ENCODE measurements at places on chromosomes 11 and 22.

DNA sequence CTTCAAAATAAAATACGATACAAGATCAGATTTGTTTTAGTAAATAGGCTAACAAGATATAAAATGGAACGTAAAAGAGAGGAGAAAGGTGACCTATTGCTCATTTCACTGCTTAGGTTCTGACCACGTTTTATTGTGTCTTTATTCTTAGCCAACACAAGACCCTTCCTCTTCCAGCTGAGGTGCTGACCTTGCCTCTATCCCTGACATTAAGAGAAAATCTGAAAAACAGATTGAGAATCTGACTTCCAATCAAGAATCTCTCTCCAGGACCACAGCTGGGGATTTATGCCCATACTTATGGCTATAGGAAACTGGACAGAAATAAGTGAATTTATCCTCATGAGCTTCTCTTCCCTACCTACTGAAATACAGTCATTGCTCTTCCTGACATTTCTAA lies at the start of gene OR10A5:
Gene OR10A5, plus strand, starts transcription at position 301 of the 400 bp plus-strand sequence. Its CDS starts 0 bp downstream, at position 301.
- no peak for DNase-seq

GRCh38 chr22:31610611-31611010 lies 51.4 kb downstream of the PISD start:
- no peak for DNase-seq

- no peak for DNase-seq
Measured at GRCh38 chr11:132463295-132464002, 1068.9 kb downstream of the OPCML start.

DNA sequence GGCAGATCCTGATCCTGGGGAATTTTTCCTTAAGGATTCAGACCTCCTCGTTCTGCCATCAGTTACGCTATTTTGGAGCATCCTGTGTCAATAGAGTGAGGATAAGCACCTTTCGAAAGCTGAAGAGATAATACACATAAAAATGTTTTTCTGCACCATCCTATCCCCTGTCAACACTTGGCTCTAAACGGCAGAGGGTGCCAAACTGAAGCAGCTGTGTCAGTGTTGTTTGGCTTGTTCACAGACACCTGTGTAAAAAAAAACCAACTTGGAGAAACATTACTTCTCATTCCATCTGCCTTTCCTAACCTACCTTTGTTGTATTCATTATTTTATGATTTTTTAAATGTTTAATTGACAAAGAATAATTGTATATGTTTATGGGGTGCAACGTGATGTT lies 417.0 kb upstream of the DDI1 start:
- no peak for DNase-seq

GRCh38 chr11:105592035-105592434 lies 17.8 kb upstream of the GRIA4 start:
- DNase-seq: no peak

DNA sequence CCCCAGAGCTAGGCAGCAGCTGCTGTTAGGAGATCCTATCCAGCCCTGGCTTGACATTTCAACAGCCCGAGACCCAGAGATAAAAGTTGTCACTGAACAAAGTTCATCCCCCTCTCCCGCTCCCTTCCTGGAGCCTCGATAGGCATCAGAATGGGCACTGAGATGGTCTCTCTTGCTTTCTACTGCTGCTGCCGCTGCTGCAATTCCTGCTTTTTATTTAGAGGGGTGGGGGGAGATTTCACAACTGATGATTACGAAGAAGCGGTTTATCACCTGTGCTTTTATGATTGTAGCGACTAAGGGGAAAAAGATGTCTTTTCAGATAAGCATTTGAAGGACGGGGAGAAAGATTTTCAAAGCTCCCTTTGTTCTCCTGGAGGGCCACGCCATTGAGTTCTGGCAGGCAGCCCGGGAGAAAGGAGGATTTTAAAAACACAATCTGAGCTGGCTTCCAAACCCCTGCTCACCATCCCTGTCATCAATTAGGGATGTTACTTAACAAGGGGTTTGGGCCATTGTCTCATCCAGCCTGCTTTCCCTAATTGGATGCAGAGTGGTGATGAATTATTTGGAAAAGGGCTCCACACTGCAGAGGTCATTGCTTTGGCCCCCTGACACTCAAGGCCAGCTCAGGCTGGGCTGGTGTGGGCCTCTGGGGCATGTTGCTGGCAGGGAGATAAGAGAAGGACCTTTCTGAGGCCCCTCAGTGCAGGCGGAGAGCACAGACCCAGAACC lies 344.7 kb downstream of the BUD13 start:
- no peak for DNase-seq

- no peak for DNase-seq
Measured at GRCh38 chr11:34299284-34299972, 58.4 kb downstream of the ABTB2 start.

- DNase-seq: no peak
Measured at GRCh38 chr11:70545610-70545912, 147.2 kb downstream of the CTTN start.

DNA sequence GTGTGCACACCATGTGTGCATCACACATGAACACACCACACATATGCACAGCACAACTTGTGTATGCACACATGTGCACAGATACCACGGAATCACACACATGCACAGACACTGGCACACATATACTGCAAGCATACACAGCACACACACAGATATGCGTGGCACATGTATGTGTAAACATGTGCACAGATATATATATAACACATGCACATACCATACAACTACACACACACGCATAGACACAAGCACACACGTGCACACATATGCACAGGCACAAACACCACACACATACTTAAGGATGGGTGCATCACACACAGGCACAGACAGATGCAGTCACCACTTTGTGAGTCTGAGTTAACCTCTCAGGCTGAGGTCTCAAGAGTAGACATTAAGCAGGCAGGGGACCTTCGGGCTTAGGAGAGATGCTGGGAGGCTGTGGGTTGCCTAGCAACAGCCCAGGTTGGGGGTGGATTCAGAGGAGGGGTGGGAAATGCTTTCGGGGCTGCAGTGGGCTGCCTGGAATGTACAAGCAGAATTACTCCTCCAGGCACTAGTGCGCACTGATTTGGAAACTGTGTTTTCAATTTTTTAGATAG lies 82.9 kb downstream of the MYO18B start:
- no peak for DNase-seq

DNA sequence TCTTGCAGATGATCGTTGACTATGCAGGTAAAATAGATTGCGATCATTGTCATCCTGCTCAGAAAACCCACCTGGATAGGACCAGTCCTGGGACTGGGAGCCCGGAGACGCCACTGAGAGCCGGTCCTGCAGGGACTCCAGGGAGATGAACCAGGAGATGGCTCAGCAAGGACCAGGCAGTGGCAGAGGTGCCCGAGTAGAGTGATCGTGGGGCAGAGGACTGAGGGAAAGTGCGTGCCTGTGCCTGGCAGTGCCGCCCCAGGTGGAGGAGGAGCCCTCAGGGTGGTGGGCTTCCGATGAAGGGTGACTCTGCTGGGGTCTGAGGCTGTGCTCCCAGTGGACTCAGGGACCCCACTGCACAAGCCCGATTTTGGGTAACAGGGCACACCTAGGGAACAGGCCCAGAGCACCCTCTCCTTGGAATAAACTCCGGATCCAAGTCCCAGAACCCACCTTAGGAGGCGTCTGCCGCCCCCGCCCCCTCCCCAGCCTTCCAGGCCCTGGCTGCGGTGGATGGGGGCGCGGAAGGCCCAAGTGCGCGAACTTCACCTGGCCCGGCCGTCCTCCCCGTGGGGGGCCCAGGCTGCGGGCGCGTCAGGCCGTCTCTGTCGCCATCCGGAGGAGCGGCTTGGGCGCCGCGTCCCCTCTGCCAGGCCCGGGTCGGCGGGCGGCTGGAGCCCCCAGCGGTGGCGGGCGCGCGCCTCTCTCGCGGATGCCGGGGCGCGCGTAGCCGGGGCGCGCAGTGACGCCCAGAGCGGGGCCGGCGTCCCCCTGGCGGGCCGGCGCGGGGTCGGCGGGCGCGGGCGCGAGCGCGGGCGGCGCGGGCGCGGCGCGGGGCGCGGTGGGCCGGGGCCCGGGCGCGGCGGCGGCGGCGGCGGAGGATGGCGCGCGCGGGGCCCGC lies 1338.8 kb downstream of the BRD1 start:
- DNase-seq: no peak

GRCh38 chr11:120273432-120273831 lies 33.5 kb downstream of the POU2F3 start:
- DNase-seq: no peak

DNA sequence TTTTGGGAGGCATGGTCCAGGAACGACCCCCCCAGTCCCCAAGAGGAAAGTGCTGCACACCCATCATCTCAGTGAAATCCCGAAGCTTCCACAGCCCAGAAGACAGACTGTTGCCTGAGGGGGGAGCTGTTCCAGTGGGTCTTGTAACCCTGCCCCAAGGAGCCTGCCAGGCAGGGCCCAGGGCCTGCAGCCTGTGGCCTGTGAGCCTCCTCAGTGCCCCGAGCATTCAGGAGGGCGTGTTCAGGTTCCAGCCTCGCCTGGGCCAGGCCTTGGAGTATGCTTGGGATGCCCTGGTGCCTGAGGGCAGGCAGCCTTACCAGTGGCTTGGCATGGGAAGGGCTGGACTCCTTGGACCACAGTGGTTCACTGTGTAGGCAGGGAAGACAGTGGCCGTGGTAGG lies 18.0 kb upstream of the CABP2 start:
- DNase-seq: no peak

DNA sequence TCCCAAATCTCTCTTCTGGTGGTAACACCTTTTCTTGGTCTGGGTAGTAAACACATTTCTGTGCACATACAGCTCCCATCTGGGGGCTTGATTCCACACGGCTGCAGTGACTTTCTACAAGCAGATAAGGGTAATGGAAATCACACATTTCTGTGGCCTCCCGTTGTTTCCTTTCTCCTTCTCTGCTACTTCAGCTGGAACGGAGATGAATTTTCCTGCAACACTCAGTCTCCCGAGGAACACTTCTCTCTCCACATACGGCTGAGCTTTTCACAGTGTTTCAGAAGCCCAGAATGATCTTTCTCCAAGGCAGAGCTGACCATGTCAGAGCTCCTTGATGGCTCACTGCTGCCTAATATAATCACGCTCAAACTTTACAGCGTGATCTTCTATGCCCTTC lies 364.3 kb upstream of the NARS2 start:
- no peak for DNase-seq

DNA sequence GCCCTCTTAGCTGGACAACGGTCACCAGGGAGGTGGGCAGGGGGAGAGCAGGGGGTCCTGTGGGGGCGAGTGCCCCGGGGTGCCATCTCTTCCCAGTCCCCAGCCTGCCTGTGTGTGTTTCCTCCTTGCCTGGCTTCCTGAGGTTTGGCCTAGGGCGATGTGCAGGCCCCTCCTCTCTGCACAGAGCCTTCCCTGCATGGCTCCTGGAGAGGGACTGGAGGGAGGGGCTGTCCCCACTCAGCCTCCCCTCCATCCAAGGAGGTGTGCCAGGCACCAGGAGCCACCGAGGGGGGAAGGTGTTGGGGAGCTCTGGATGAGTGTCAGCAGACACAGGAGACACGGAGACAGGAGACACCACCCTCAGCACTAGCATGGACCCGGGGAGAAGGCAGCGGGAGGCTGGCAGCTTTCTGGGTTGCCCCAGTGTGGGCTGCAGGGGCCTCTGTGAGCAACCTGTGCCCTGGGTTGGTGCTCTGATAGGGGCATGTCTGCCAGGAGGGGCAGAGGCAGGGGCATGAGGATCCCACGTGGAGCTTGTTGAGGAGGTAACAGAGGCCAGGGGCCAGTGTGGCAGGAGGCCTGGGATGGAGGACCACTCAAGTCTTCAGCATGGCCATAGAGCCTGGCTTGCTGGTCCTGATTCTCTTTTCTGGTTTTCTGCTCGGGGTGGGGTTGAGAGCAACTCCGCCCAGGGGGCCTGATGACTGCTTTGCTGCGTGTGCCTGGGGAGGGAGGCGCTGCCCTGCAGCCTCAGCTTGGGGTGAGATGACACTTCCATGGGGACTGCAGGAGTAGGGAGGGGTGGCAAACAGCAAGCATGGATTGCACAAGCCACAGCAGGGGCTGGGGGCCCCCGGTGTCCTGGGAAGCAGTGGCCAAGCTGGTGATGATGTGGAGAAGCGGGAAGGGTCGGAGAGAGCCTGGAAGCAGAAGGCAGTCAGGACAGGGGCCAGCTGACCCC lies 78.8 kb downstream of the ST3GAL4 start:
- DNase-seq: no peak

- no peak for DNase-seq
Measured at GRCh38 chr11:64026575-64027205, 9.0 kb upstream of the FLRT1 start.

- no peak for DNase-seq
Measured at GRCh38 chr11:123451183-123451781, 21.2 kb downstream of the GRAMD1B start.

GRCh38 chr11:124172101-124172500 lies 11.0 kb upstream of the OR10D3 start:
- no peak for DNase-seq

- DNase-seq: no peak
Measured at GRCh38 chr11:84322211-84322610, 1036.0 kb upstream of the CCDC90B start.

DNA sequence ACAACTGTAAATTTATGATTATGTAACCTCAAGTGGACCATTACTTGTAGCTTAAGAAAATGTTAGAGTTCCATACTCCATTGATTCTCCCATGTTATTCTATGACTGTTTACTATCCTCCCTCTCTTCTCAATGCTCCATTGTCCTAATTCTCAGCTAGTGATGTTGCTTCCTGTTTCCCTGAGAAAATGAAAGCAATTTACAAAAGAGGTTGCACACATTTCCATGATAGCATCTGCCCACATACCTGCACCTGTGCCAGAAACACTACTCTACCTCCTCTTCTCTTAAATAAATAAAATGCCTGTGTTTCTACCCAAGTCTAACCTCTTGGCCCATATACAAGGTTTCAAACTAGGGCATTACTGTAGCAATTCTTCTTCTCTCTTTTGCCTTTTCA lies 1620.9 kb downstream of the FAM181B start:
- DNase-seq: no peak

GRCh38 chr11:19644316-19644715 lies 68.3 kb upstream of the NAV2 start:
- no peak for DNase-seq

DNA sequence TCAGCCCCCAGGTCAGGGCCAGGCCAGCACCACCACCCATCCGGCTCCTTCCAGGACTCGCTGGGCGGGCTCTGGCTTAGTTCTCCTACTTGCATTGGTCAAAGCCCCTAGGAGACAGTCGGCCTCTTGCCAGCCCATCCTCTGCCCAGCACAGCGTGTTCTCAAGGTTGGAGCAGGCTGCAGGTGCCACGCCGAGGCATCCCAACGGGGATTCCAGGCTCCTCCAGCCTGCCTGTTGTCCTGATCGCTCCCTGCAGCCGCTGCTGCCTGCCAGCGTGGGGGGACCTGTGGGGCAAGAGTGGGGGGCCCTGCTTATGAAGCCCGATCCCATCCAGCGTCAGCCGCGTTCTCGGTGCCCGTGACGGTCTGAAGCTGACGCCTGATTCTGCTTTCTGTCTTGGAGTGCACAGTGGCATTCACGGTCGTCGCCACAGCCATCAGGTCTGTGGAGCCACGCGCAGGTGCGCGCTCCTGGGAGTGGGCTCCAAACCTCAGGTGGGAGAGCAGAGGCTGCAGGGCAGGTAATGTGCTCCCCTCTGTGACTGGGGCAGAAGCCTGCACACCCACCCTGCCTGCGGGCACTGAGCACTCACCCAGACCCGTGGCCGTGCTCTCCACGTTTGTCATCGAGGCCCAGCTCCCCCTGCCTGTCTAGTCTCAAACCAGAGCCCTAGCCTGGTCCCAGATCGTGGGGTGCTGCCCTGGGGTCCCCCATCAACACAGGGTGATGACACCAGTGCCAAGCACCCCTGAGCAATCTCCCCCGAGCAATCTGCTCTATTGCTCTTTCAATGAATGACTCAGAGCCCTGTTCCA lies 991.6 kb downstream of the BRD1 start:
- DNase-seq: no peak

All from effector memory CD4-positive, alpha-beta T cell (primary cell).